ENCODE measurements at places on chromosomes 11 and 22.
A peak's percentile ranks its signal among the peaks of the same experiment; 100 is the strongest.

DNA sequence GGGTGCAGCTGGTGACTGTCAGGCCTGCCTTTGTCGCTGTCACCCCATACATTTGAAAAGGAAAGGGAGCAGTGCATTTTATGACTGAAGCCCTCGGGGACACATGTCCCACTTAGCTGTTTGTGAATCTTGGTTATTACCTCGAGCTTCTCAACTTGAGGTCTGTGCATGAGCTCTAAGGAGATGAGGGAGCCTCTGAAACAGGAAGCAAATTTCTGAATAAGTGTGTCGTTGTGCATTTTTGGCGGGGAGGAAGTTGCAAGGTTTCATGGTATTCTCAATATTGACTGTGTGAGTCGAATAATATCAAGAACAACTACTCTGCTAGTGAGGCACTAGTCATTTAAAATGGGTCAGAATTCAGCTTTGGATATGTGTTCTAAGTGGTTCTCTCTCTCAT, 149.7 kb upstream of the PLET1 start:
- no peak for DNase-seq

- no peak for DNase-seq
Measured at GRCh38 chr11:41498726-41499125, 39.3 kb upstream of the LRRC4C start.

DNA sequence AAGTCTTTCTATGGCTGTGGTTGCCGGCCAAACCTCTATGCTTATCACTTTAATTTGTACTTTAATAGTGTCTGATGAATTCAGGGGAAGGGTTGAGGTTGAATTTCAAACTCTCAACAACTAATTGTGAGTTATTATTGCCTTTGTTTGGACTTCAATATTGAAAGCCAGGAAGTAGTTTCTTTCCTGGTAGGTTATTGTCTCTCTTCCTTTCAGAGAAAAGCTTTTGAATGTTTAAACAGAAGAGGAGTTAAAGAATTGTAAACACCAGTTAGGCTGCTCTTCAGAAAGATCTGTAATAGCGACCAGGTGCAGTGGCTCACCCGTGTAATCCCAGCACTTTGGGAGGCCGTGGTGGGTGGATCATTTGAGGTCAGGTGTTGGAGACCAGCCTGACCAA, 22.2 kb downstream of the NNMT start:
- peak; percentile 74 for DNase-seq

GRCh38 chr22:35660291-35661127, 12.3 kb downstream of the APOL6 start:
- no peak for DNase-seq

DNA sequence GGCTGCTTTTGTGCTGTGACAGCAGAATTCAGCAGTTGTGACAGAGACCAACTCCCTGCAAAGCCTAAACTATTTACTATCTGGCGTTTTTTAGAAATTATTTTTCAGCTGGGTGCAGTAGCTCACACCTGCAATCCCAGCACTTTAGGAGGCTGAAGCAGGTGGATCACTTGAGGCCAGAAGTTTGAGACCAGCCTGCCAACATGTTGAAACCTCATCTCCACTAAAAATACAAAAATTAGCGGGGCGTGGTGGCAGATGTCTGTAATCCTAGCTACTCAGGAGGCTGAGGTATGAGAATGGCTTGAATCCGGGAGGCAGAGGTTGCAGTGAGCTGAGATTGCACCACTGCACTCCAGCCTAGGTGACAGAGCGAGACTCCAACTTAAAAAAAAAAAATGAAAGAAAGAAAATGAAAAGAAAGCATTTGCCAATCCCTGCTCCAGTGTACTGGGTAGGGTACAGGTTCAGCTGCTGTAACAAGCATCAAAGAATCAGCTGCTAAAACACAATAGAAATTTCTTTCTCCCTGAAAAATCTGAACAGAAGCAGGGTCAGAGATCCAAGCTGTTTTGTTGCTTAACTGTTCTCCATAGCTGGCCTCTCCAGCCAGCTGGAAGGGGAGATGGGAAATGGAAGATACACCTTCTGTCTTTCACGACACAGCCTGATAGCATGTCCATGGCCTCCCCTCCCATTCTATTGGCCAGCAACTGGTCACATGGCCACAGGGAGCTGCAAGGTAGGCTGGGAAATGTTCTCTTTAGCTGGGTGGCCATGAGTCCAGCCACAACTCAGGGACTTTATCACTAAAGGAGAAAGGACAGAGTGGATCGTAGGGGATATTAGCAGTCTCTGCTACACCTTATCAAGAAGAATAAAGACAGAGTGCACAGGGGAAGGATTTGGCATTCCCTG, 8.5 kb upstream of the NCF4 start:
- no peak for DNase-seq

DNA sequence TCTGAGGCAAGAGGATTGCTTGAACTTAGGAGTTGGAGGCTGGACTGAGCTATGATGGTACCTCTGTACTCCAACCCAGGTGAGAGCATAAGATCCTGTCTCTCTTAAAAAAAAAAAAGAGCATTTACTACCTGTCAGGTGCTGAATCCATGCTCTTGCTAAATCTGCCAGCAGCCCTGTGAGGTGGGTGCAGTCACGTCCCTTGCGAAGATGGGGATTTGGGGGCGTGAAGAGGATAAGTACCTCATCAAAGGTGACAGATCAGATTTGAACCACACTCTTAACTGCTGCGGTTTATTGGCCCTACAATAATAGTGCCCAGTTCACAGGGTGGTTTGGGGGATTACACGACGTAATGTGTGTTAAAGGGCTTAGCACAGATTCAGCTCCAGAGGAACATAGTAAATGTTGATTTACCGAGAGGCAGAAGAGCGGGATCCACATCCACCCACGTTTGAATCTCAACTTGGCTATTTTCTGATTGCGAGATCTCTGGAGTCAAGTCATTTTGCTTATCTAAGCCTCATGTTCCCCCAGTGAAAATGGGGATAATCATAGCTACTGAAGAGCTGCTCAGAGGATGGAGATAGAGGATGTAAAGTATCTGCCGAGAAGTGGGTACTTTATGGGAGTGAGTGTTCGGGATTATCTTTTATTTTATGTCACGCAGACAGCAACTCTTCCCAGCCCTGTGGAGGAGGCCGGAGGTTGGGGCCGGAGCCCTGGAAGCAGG, 28.1 kb upstream of the LRRC10B start:
- DNase-seq: no peak

DNA sequence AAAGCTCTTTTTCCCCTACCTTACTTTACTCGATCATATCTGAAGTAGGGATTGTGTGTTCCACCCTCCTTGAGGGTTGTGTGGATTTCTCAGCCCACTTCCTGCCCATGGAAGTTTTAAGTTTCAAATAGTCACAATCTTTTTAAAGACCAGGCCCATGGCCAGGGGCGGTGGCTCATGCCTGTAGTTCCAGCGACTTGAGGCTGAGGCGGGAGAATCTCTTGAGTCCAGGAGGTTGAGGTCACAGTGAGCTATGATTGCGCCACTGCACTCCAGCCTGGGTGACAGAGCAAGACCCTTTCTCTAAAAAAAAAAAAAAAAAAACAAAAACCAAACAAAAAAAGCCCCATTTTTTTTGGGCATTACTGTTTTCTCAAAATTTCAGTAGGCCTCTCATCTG, 36.3 kb upstream of the LRRC10B start:
- DNase-seq: no peak

DNA sequence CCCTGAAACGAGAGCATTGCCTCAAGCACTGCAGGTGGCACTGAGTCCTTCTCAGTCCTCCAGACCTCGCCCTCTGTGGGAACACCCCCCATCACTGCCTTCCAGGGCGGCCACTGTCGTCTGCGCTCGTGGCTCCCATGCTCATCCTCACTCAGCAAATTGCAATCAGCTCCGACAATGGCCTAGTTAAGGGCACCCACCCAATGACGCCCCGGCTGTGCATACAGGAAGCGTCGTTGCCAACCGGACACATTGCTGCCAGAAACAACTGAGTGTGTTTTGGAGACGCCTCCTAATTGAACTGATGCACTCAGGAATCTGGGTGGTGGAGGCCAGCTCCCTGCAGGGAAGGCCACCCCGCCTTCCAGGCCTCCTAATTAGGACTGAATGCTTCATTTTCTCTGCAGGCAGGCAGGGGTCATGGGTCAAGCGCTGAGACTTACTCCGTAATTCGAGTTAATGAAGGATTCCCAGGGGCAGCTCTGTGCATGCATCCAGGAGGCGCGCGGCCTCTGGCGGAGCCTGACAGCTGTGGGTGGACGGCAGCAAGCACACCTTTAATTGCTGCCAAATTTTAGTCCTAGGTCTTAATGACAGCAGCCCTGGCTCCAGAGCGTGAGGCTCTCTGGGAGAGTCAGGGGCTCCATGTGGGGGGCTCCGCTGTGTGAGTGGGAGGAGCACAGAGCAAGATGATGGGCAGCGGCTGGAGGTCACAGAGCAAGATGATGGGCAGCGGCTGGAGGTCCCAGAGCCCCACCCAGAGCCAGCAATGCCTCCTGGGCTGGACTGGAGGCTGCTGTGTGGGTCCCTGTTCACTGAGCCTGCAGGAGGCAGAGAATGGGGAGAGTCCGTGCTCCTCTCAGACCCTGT, 199.0 kb downstream of the BRD1 start:
- DNase-seq: no peak

- DNase-seq: no peak
Measured at GRCh38 chr22:23557036-23557435, 23.1 kb downstream of the IGLL1 start.

- no peak for DNase-seq
Measured at GRCh38 chr11:96714689-96715088, 324.9 kb downstream of the JRKL start.

DNA sequence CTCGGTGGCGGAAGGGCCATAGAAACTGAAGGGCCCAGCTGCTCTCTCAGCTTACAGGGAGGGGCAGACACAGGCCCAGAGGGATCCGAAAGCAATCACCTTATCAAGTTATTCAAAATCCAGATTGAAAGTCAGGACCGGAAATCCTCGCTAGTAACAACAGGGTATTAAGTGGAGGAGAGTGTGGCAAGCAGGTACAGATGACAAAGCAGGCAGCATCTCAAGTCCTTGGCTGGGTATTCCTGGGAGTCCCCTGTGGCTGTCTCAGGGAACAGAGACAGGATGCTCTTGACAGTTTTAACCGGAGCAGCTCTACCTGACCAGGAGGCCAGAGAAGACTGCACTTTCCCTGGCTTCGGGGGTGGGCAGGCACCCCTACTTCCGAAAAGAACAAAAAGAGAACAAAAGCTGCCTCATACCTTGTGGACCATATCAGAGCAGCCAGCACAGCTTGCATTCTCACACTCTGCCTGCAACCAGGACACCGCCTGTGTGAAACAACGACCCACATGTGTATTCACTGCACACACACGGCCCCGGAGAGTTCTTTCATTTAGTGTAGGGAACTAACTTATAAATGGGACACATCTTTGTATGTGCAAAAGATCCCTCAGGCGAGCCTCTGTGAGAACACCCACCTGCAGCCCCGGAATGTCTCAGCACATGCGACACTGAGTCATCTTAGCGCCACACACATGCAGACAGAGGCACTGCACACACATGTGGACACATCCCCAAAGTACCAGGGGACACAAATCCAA, 78.3 kb downstream of the MICAL3 start:
- no peak for DNase-seq

DNA sequence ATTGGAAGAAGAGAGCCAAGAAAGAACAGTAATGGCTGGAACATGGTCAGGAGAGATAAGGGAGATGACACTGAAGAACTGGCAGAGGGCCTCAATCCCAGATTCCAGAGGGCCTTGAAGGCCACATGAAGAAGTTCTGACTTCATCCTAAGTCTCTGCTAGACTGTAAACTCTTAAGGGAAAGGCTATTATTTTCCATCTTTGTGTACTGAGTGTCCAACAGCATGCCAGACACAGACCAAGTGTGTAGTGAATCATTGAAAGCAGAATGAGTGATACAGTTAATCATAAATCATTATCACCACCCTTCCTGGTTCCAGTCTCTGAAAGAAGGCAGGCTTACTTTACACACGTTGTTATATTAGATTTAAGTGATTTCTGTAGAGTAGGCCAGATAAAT, 185.3 kb upstream of the C11orf87 start:
- no peak for DNase-seq

DNA sequence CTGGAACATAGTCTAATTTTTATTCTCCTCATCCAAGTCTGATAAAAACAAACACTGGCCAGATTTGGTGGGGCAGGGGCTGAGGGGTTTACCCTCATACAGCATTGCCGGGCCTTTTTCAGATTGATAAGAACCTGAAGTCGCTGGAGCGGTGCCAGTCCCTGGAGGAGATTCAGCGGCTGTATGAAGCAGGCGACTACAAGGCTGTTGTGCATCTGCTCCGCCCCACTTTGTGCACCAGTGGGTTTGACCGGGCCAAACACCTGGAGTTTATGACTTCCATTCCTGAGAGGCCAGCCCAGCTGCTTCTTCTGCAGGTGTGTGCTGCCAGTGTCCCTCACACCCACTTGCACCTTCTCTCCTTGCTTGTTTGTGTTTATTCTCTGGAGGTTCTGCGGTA, 55.8 kb downstream of the CABIN1 start:
- peak; percentile 18 for DNase-seq

DNA sequence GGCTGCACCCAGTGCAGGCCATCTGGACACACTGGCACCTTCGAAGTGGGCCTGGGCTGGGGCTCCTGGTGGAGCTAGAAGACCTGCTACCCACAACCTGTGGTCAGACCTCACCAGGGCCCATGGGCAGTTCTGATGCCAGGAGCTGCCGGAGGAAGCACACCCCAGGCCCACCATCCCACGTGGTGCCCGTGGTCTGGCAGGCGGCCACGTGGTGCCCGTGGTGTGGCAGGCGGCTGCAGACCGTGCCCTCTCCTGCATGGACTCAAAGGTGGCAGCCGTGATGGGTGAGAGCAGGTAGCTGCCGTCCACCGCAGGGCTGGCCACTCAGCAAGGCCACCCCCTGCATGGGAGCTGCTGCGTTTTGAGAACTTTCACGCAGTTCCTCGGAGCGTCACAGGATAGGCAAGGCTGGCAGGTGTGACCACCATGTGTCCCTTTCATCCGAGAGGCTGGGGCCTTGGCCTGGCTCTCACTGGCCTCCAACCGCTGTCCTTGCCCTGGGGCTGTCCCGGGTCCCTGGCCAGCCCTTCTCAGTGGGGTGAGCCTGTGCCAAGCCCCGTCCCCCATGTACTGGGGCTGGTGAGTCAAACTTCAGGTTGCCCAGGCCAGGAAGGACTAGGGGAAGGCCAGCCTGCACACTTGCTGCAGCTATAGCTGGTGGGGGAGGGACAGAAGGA, 3.9 kb upstream of the IL17REL start:
- no peak for DNase-seq

- no peak for DNase-seq
Measured at GRCh38 chr11:65208785-65209710, 27.3 kb downstream of the CAPN1 start.

- DNase-seq: no peak
Measured at GRCh38 chr22:31144223-31144622, 3.9 kb upstream of the PLA2G3 start.

DNA sequence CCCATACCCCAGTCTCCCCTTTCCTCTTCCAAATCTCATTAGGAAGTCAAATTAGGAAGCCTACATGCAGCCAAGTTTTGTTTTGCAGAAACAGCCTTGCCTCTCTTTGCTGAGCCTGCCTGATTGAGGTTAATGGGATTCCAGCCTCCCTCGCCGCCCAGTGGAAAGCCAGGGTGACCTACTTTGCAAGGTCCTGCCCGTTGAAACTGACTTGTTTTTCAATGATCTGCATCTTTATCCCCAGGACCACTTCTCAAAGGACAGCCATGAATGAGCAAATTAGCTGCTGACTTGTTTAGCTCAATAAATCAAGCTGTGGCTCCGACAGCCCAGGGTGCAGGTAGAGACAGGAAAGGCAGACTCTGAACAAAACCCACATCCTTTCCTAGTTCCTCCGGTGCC, 110.4 kb downstream of the RRAS2 start:
- no peak for DNase-seq
